GM04504 (cell line): ENCODE measurements at places on chromosomes 3 and 15.

- no peak for DNase-seq
Measured at GRCh38 chr3:9026320-9027045, 63.2 kb upstream of the RAD18 start.

DNA sequence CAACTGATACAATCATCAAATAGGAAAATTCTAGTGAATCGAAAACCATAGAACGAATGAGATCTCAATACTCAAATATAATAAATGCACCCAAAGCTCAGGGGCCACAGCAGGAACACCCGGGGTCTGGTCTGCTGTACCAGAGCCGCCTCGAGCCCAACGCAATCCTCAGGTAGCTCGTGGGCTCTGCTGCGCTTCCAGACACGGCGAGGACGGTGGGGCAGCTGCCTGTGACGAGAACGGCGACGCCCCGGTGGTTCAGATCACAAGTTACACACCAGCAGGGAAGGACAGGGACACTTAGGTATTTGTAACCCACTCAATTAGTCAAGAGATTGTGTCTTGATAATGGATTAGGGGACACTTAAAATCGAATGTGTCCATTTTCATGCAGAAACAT, 54.6 kb downstream of the NIPA2 start:
- DNase-seq, result no peak

- DNase-seq, result no peak
Measured at GRCh38 chr3:98599647-98600411, 6.4 kb upstream of the CPOX start.

GRCh38 chr3:33791477-33792166, 6.8 kb upstream of the PDCD6IP start:
- DNase-seq, result no peak

- DNase-seq, result no peak
Measured at GRCh38 chr3:10305331-10305902, 12.7 kb upstream of the GHRL start.

DNA sequence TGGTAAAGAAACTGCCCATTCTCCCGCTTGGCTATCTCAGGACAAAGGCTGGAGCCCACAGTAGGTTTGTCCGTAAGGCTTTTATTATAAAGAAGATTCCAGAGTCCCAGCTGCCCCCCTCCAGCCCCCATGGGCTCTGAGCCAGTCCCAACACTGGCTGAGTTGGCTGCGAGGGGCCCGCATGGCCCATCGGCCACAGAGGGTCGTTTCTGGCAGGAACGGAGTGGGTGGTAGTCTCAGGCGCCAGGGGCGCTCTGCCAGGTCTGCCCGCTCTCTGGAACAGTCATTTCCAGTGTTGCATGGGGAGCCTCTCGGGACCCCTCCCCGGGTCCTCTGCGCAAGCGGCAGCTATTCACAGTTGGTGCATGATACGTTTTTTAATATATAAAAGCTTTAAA, 12.2 kb downstream of the H1-8 start:
- DNase-seq, result no peak

GRCh38 chr15:35926007-35926380, 380.0 kb upstream of the DPH6 start:
- no peak for DNase-seq
